ENCODE measurements at places on chromosomes 6 and 20. TPM values are rescaled to one million over a fixed set of nuclear protein-coding genes. Genes with fewer than 3 reads are reported as not detected.

The ZNF831 gene
- total RNA-seq: not detected

DNA sequence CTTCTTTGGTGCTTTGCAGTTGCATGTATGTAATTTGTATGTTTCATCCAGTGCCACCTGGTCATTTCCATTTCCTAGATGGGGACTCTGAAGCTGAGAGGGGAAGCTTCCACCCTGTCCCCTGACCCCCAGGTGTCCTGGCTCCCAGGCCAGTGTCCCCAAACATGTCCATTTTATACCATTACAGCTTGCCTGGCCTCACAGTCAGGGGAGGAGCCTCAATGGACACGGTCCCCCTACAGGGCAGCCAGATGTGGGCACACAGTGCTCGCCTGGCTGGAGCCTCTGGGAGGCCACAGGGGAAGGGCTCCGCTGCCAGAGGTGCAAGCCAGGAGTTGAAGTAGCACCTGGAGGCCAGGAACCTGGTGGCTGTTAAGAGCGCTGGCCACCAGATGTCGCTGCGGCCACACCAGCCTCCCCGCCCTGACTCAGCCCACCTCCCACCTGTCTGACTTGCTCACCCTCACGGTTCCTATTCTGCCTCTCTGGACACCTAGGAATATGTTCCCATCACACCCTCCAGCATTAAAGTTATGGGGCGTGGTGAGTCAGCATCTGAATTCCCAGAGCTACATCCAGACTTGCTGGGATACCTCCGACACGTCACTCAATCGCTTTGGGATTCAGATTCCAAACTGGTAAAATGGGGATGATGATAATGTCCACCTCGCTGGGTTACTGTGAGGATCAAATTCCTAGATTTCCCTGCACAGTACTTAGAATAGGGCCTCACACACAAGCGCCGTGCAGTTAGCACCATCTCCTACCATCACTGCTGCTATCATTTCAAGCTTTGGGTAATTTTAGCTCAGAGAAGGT, 107.4 kb downstream of the SULF2 start:
- peak; percentile 86 for DNase-seq

DNA sequence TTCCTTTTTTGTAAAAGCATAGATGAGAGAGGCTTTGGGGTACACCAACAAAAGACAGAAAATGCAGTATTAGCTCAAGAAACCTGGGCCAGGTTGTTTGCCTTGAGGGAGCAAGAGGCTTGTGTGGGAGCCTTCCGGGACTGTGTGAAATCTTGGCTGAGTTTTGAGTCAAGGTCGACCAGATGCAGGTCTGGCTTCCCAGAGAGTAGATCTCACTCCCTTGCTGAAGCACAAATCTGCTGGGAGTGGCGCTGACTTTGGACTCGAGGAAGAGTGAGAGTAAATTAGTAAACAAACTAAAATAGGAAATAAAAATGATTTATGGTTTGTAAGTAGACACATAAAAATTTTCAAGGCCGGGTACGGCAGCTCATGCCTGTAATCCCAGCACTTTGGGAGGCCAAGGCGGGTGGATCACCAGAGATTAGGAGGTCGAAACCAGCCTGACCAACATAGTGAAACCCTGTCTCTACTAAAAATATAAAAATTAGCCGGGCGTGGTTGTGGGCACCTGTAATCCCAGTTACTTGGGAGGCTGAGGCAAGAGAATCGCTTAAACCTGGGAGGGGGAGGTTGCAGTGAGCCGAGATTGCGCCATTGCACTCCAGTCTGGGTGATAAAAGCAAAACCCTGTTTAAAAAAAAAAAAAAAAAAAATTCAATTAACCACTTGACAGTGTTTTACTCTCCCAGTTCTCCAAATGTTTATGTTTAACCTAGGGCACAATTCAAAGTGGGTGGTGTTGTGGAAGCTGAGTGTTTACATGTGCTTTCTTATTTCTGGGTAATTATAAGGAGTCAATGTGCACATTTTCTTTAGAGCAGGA, 27.7 kb upstream of the EDN1 start:
- DNase-seq: peak; percentile 2

The JPH2 gene
- total RNA-seq: 0.78 TPM

- no peak for DNase-seq
Measured at GRCh38 chr20:32830437-32830836, 10.7 kb downstream of the MAPRE1 start.

- DNase-seq: no peak
Measured at GRCh38 chr6:65081756-65082155, 625.3 kb downstream of the EYS start.

DNA sequence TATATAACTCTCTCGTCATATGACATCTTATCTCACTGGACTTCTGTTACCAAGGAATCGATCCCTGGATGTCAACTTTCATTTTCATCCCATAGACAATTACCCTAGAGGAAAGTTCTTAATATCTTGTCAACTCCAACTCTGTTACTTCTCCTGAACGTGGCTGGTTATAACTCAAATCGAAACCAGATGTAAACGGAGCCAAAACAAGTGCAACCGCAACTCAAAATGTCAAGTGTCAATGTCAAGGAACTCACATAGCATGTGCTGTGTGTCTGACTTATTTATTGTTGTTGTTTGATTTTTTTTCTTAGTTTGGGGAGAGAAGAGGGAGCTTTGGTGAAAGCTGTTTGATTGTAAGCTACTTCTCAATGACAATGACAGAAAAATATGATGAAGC, 108.6 kb downstream of the VIP start:
- no peak for DNase-seq

GRCh38 chr6:157649311-157650260, 173.5 kb upstream of the SNX9 start:
- no peak for DNase-seq

GRCh38 chr6:75499640-75500039, 6.0 kb upstream of the FILIP1 start:
- DNase-seq: no peak

The BPIFB1 gene
- not detected for total RNA-seq

The MCHR2 gene
- total RNA-seq: not detected

- no peak for DNase-seq
Measured at GRCh38 chr6:162267641-162268040, 459.9 kb downstream of the PRKN start.

- no peak for DNase-seq
Measured at GRCh38 chr6:136784910-136785746, 7.1 kb downstream of the MAP3K5 start.

DNA sequence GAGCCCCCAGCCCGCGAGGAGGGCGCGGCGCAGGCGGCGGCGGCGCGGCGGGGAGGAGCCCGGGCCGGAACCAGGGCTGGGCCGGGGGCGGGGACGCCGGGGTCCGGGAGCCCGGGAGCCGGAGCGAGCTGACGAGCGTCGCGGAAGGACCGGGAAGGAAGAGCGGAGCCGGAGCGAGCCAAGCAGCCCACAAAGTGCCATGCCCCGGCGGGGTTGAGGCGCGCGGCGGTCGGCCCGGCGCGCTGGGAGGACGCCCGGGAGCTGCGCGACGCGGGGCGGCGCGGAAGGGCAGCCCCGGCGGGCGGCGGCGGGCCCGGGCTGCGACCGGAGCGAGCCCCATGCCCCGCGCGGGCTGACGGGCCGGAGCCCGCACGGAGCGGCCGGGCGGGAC, 289 bp downstream of the FOXP4 start:
- DNase-seq: peak; percentile 62

The BPIFB4 gene
- total RNA-seq: not detected

DNA sequence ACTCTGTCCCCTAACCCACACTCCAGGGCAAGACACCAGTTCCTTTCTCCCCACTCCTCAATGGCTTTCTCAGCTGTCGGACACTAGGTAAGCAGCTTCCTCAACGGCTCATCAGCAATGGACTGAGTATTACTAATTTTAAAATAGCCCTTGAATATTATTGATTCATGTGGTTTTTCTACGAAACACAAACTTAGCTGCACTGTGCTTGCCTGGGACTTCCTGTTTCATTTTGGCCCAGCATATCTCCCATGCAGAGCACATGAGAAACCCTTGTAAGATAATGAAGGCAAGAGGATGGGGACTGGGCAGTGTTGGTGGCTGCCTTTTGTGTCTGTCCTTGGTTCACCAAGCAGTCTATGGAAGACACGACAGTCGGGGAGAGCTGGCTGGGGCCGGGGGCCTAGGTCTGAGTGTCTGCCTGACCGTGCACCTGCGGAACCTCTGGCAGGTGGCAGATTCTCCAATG, 48.9 kb downstream of the RNASET2 start:
- no peak for DNase-seq

The MYBL2 gene
- 95.3 TPM for total RNA-seq

The RAE1 gene
- 43.3 TPM for total RNA-seq

The FBXO9 gene
- 19.3 TPM for total RNA-seq

The BMP5 gene
- 0.07 TPM for total RNA-seq

DNA sequence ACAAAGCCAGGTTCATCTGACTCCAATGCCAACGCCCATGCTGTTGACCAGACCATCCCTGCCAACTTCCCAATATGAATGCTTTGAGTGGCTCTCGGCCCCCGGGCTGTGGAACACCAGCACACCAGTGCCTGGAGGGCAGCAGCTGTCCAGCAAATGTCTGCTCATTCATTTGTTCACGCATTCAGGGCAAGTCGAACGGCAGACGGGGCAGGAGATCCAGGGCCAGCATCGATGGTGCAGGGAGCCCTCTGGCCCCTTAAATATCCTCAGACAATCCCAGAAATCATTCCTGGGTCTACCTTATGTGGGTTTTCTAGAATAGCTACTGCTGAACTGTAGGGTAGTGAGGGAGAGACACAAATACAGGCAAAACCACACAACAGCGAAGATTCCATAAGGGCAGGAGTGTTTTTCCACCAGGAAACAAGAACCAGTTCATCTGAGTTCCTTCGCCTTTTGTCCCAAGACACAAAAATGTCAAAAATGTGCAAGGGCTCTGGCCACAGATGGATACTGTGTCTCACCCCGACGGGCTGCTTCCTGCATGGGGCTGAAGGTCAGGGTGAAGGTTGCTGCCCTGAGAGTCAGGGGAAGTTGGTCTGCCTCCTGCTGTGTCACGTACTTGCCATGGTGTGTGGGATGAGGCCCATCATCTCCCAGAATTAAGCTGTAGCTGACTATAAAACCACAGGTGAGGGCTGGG, 15.5 kb downstream of the RIPOR3 start:
- DNase-seq: peak; percentile 60

DNA sequence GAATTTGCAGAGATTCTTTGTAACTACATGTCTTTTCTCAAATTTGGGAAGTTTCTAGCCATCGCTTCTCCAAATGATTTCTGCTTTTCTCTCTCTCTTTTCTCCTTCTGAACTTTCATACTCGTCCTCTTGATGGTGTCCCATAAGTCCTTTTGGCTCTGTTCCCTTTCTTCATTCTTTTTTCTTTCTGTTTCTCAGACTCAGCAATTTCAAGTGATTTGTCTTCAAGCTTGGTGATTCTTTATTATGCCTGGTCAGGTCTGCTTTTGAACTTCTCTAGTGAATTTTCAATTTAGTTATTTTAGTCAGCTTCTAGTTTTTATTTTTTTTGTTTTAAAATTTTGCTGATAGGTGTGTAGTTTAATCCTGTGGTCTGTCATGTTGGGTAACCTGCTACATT, 57.6 kb upstream of the EEF1E1 start:
- DNase-seq: no peak

Measured in GM23338 (cell line).